ENCODE measurements at places on chromosomes 11 and 22. TPM values are rescaled to one million over a fixed set of nuclear protein-coding genes. Genes with fewer than 3 reads are reported as not detected.

CAPN5 gene
- 8.6 TPM for total RNA-seq

RELT gene
- total RNA-seq: 2.0 TPM

OAF gene
- 1.2 TPM for total RNA-seq

OR2AG2 gene
- total RNA-seq: 0.41 TPM

ADAMTS8 gene
- total RNA-seq: 2.4 TPM

CABP7 gene
- total RNA-seq: 1.6 TPM

LRRC32 gene
- total RNA-seq: 0.41 TPM

Data from frontal cortex (tissue), 4 donors.